Panc1 (cell line): ENCODE measurements at places on chromosomes 1 and 21.

DNA sequence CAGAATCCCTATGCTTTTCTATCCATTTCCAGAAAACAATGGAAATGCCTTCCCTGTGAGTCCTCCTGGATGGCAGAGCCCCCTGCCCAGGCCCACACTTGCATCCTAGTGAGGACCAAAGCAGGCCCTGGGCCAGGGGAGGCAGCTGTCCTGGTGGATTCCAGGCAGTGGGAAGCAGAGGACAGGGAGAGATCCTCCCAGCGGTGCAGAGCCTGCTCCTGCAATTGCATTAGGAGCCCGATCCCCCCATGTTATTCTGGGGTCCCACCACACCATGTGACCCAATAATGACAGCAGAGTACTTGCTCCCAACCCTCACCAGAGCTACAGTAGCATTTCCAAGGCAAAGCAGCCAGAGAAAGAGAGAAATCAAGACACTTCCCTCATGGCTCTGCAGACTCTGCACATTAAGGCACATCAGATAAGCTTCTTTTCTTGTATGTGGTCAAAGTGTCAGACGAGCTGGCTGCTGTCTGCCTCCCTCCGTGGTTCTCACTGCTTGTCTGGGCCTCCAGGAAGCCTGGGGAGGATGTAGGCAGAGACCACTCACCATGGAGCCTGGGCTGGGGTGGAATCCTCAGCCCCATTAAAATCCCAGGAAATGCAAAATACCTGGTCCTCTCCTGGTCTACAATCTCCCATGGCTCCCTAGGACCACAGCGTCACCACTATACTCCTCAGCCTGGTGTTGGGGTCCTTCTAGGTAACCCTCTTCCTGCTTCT is 54.9 kb upstream of the RUNX3 start:
- no peak for DNase-seq

DNA sequence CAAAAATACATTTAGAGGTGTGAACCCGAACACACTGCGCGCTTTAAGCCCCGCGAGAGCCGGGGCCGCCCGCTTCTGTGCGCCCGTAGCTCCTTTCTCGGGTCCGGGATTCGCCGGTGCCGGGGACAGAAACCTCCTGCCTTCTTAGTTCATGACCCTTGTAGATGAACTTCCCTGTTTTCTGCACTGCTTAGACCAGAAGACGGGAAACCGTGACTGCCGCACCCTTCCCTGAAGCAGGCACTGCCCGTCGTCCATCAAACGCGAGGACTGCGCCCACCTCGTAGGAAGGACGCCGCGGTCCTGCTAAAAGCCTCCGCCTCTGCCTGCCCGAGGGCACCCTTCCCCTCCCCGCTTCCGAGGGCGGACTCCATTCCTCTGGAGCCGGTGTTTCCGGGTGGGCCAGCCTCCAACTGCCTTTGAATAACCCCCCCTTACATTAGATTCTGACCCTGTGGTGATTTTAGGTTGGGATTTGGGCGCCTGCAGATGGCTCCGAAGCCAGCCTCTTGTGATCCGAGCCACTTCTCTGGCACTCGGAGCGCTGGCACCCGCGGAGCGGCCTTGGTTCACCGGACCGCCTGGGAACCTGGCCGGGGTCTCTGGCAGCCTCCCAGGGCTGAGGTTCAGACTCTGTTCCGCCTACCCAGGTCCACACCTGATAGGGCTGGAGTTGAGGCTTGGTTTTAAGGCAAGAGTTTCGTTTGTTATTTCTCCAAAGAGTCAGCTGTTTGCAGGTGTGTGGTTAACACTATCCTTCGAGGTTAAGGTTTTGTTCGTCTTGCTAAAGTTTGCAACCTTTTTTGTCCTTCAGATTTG is 1.2 kb upstream of the PTTG1IP start:
- no peak for DNase-seq

GRCh38 chr21:20253261-20253660 is 744.9 kb upstream of the NCAM2 start:
- no peak for DNase-seq

- no peak for DNase-seq
Measured at GRCh38 chr1:230643908-230644307, 1.6 kb downstream of the COG2 start.
